ENCODE measurements at places on chromosomes 7 and 10. TPM values are rescaled to one million over a fixed set of nuclear protein-coding genes. Genes with fewer than 3 reads are reported as not detected.

Gene ZNF316
- 20.5 TPM for total RNA-seq

Gene PITX3
- total RNA-seq, result 1.7 TPM

Gene NPFFR1
- not detected for total RNA-seq

Gene NXPH1
- total RNA-seq, result not detected

Gene FMC1
- 8.4 TPM for total RNA-seq

DNA sequence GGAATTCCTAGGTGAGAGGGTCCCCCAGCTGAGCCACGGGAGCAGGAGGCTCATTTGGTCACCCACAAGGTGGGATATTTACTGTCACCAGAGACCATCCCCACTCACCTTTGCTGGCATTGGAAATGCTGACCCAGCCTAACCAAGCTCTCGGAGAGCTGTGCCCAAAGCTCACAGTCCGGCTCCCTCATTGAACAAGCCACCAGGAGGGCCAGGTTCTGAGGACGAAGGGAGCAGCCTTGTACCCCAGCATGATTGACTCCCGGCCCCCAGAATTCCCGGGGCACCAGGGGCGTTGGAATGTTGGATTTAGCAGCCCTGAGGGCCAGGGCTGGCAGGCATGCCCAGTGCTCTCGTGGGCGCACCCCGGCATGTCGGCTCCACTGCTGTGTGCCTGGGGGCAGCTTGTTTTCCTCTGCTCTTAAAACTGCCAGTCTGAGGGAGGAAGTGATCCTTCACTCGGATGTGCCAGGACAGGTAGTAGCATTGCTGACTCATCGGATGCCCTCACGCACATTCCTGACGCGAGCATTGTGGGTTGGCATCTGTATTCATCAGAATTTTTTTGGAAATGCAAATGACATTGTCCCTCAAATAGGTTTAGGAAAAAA is 23.3 kb downstream of the CLIP2 start:
- no peak for DNase-seq

DNA sequence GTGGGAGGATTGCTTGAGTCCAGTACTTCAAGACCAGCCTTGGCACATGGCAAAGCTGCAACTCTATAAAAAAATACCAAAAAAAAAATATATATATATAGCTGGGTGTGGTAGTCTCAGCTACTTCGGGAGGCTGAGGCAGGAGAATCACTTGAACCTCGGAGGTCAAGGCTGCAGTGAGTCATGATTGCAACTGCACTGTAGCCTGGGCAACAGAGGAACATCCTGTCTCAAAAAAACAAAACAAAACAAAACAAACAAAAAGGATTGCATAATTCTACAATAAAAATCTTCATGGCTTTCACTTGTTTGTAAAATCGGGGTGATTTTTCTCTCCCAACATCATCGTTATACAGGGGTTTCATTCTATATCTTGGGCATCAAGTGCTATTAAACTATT is 35.1 kb downstream of the GUSB start:
- no peak for DNase-seq

- DNase-seq, result peak; percentile 0
These were observed 2.0 kb upstream of the SFTPA1 start for GRCh38 chr10:79608505-79609375.

DNA sequence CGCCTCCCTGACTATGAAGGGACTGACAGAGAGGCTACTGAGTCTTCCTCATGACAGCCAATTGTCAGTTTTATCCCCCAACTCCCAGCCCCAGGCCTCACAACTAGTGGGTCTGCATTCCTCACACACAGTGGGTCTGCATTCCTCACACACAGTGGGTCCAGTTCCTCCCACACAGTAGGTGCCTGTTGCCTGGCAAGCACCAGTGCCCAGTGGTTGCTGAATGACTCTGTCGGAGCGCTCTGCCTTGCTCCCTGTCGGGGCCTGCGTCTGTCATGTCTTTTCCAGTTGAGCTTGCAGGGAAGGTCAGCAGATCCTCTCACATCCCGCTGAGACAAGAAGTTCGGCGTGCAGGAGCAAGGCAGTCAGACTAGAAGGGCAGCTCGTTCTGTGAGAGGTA is 590.0 kb upstream of the MKI67 start:
- no peak for DNase-seq

- no peak for DNase-seq
These were observed 160.1 kb downstream of the EXOC4 start for GRCh38 chr7:133412942-133413341.

DNA sequence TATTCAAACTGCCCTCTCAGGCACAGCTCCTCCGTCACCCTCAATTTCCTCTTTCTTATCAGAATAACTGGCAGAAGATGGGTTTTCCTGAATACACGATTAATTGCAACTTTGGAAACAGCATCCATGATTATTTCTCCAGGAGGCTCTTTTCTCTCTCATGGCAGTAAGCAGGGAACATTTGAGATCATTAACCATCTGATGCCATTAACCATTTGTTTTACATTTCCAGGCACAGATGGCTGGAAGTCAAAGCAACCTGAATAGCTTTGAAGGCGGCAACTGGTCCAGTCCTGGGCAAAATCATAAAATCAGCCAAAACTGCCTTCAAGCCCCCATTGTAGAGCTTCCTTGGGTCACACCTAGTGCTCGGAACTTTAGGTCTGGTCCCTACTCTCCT is 289.5 kb upstream of the AOAH start:
- DNase-seq, result no peak

All from astrocyte (in vitro differentiated cells and primary cell).